ENCODE measurements at places on chromosomes 13 and 19.
A peak's percentile ranks its signal among the peaks of the same experiment; 100 is the strongest.

- peak; percentile 91 for DNase-seq
These were observed at the start of gene ZNF304 for GRCh38 chr19:57350877-57351805. Gene ZNF304, plus strand, starts transcription at chr19:57351271. Its CDS starts 394 bp downstream, at chr19:57351665.

- no peak for DNase-seq
These were observed 26.6 kb upstream of the ZMYM5 start for GRCh38 chr13:19890030-19890429.

GRCh38 chr13:43815204-43815603, 28.4 kb upstream of the ENOX1 start:
- no peak for DNase-seq

GRCh38 chr13:90201676-90202460, 1145.6 kb upstream of the MIR17HG start:
- no peak for DNase-seq

- peak; percentile 70 for DNase-seq
These were observed 137.8 kb upstream of the GJB6 start for GRCh38 chr13:20369886-20370361.

DNA sequence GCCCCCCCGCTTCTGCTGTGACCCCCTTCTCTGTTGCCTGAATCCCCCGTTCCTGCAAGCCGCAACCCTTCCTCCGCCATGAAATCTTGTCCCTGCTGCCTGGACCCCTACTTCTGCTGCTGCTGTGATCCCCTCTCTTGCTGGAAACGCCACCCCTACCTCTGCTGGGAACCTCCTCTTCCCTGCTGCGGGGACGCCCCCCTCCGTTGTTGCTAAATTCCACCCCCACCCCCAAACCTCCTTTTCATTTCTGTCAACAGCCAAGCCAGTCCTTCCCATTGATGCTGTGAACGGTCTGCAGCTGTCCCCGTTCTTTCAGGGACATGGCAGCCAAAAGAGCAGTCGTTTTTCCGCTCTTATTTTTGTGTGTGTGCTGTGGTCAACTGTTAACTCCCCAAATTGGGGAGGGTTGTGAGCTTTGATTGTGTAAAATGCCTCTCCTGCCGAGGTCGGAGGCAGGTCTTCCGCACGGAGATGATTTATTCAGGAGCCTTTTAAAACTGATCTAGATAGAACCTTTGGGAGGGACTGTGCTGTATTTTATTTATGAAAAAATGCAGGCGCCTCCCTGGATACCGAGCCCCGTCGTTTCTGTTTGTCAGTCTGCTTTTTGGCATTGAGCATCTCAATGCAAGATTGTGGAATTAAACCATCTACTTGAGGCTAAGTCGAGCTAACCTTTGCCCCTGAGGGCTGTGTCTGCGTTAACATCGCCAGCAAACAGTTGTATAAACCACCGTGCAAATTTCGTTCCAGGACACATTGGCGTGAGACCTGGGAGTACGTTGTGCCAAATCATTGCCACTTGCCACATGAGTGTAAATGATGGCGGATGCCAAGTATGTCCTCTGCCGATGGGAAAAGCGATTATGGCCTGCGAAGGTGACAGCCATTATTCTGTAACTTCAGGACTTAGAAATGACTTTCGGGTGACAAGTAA, 27.9 kb upstream of the NDUFS7 start:
- DNase-seq: no peak

- DNase-seq: no peak
These were observed 717.0 kb downstream of the FGF9 start for GRCh38 chr13:22387899-22388298.

GRCh38 chr13:51970349-51970748, 40.9 kb downstream of the ATP7B start:
- DNase-seq: no peak

GRCh38 chr19:55559684-55560083, 14.3 kb upstream of the SBK3 start:
- no peak for DNase-seq
